ENCODE measurements at places on chromosomes 13 and 19. TPM values are rescaled to one million over a fixed set of nuclear protein-coding genes. Genes with fewer than 3 reads are reported as not detected.

GRCh38 chr19:6580313-6580712 lies 10.6 kb downstream of the CD70 start:
- no peaks in the 10 kb centered on the region for H3K4me1 ChIP-seq
- H3K4me3 ChIP-seq = no peak overlapping the region
- DNase-seq = no peak
- no peaks in the 10 kb centered on the region for H3K36me3 ChIP-seq
- H3K27ac ChIP-seq = peak overlapping the region; percentile 72

Gene SKA3
- not detected for polyA plus RNA-seq

Gene SPRYD7
- 8.2 TPM for polyA plus RNA-seq

DNA sequence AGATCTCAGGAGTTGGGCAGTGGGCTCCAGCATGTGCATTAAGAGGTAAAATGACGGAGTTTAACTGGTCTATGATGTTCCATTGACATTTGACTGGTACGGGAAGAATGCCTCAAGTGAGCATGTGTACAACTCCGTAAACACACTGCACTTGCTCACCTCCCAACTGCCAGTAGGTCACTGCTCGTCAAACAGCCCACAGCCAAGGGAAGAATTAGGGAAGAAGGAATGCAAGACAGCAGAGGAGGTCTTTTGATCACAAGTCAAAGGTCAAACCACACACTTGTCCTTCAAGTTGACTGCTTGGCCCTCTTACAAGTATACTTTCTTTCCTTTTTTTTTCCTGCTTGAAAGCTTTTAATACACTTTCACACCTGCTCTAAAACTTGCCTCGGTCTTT lies 236.7 kb downstream of the B3GLCT start:
- no peaks in the 10 kb centered on the region for H3K36me3 ChIP-seq
- H3K27ac ChIP-seq = no peak overlapping the region
- peaks cover 15% of the 10 kb centered on the region for H3K27me3 ChIP-seq
- H3K4me3 ChIP-seq = no peak overlapping the region
- DNase-seq = no peak

Gene ODAD3
- 0.21 TPM for polyA plus RNA-seq

Gene PLIN5
- polyA plus RNA-seq = not detected

DNA sequence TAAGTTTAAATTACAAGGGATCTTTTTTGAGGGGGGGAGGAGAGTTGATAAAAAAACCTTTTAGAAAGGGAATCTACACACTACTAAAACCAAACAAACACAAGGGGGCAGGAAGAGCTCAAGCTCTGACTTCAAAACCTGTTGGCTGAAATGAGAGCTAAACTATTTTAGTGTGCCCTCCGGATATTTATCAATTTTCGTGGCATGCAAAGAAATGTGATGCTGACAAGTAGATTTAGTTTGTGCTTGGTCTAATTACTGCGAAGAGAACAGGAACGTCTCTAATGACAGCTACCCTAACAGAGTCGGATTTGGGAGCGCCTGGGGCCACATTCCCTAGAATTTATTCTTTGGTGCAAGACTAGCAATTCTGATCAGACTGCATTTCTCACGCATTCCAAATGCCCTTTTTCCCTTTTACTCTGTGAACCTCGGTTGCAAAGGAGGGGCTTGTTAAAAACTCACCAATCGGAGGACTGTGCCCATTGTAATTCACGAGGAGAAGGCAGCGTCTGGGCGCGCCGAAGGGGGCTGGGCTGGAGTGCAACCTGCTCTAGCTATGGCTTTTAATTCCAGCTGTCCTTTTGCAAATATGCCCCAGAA lies 802 bp upstream of the FREM2 start:
- no peak for DNase-seq
- H3K27me3 ChIP-seq = peaks cover 7% of the 10 kb centered on the region
- H3K4me3 ChIP-seq = no peak overlapping the region
- no peaks in the 10 kb centered on the region for H3K36me3 ChIP-seq
- H3K4me1 ChIP-seq = peaks cover 12% of the 10 kb centered on the region

GRCh38 chr19:12913851-12914690 lies 5.0 kb downstream of the SYCE2 start:
- peak overlapping the region; percentile 84 for H3K27ac ChIP-seq
- H3K4me3 ChIP-seq = peak overlapping the region; percentile 45
- peaks cover 24% of the 10 kb centered on the region for H3K4me1 ChIP-seq
- H3K36me3 ChIP-seq = no peaks in the 10 kb centered on the region
- DNase-seq = no peak
- no peaks in the 10 kb centered on the region for H3K27me3 ChIP-seq

- no peaks in the 10 kb centered on the region for H3K27me3 ChIP-seq
- DNase-seq = no peak
- no peak overlapping the region for H3K4me3 ChIP-seq
- no peak overlapping the region for H3K27ac ChIP-seq
- no peaks in the 10 kb centered on the region for H3K4me1 ChIP-seq
Observed at GRCh38 chr13:71417205-71417604, 449.8 kb downstream of the DACH1 start.

DNA sequence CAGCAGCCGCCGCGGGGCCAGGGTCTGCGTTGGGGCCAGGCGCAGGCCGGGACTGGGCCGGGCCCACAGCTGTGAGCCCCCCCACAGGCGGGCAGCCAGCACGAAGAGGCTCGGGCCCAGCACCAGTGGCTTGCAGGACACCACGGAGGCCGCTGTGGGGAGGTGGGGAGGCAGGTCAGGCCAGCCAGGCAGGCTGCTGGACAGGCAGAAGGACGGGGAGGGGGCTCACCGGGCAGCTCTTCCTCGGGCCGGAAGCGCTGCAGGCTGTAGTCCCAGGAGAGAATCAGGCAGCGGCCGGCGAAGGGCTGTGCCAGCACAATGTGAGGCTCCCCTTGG lies 8.3 kb downstream of the LGI4 start:
- H3K27me3 ChIP-seq = no peaks in the 10 kb centered on the region

- H3K27ac ChIP-seq = no peak overlapping the region
- no peak overlapping the region for H3K4me3 ChIP-seq
- no peaks in the 10 kb centered on the region for H3K27me3 ChIP-seq
- DNase-seq = no peak
Observed at GRCh38 chr19:32837531-32837930, 32.0 kb downstream of the SLC7A9 start.

Gene BEST2
- not detected for polyA plus RNA-seq

GRCh38 chr13:31747966-31748365 lies 8.6 kb downstream of the RXFP2 start:
- no peak overlapping the region for H3K27ac ChIP-seq
- no peak overlapping the region for H3K4me3 ChIP-seq
- peaks cover 28% of the 10 kb centered on the region for H3K27me3 ChIP-seq
- H3K36me3 ChIP-seq = no peaks in the 10 kb centered on the region
- H3K4me1 ChIP-seq = no peaks in the 10 kb centered on the region
- no peak for DNase-seq

DNA sequence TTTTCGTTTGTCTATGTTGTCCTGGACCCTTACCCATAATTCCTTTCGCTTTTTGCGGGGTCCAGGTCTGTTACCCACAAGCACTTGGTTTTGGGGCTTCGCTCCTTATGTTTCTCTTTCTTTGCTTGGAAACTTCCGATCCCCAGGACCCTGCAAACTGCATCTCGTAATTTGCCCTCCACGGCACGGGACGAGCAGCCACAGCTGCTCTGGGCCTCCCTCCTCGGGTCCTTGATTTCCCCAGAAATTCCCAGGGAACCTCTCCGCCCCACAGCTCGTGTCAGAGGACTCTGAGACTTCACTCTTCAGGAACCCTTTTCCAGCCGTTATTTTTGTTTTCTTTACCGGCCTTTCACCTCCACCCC lies 599 bp downstream of the SNRNP70 start:
- peak overlapping the region; percentile 99 for H3K27ac ChIP-seq
- no peaks in the 10 kb centered on the region for H3K27me3 ChIP-seq
- peaks cover 23% of the 10 kb centered on the region for H3K4me1 ChIP-seq
- peak overlapping the region; percentile 97 for H3K4me3 ChIP-seq
- peaks cover 6% of the 10 kb centered on the region for H3K36me3 ChIP-seq

- H3K36me3 ChIP-seq = peaks cover 11% of the 10 kb centered on the region
- no peaks in the 10 kb centered on the region for H3K27me3 ChIP-seq
- H3K4me1 ChIP-seq = peaks cover 18% of the 10 kb centered on the region
- peak; percentile 58 for DNase-seq
Observed at GRCh38 chr19:17183858-17184321, 31.3 kb upstream of the USE1 start.

GRCh38 chr19:43726736-43727592 lies 11.1 kb downstream of the IRGC start:
- no peaks in the 10 kb centered on the region for H3K27me3 ChIP-seq
- H3K4me1 ChIP-seq = peaks cover 18% of the 10 kb centered on the region
- H3K36me3 ChIP-seq = peaks cover 12% of the 10 kb centered on the region
- peak overlapping the region; percentile 10 for H3K4me3 ChIP-seq

DNA sequence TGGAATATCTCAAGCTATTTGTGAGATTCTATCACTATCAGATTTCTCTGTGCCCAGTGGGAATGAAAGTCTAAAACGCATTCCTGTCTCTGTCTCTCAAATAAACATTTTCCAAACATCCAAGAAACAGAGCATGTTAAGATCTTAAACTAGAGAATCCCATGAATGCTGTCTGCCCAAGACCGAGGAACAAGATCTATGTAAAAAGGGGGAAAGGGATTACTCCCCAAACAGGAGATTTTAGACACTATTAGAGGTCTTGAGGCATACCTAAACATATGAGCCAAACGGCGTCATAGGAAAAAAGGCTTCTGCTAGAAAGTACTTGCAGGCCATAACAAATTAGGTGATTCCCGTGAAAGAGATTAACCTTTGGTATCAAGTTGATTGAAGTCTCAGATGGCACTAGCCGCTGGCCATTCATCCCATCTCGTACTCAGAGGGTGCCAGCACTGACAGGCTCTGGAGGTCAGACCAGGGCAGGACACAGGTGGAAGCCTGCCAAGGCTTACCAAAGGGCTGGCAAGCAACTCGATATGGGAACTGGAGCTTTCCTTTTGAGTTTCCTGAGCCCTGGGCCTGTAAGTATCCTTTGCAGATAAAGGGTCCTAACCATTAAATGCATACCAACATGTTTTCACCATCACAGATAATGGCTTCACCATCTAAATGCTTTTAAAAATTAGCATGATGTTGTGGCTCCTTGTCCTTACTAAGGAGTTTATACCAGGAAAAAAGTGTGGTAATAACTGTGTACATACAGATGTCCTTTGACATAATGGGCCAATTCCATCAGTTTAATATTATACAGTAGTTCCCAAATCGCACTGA lies 225.2 kb downstream of the FOXO1 start:
- no peak for DNase-seq
- no peak overlapping the region for H3K4me3 ChIP-seq
- H3K4me1 ChIP-seq = peaks cover 93% of the 10 kb centered on the region
- H3K27me3 ChIP-seq = no peaks in the 10 kb centered on the region
- no peaks in the 10 kb centered on the region for H3K36me3 ChIP-seq

Gene CEACAM16
- not detected for polyA plus RNA-seq

DNA sequence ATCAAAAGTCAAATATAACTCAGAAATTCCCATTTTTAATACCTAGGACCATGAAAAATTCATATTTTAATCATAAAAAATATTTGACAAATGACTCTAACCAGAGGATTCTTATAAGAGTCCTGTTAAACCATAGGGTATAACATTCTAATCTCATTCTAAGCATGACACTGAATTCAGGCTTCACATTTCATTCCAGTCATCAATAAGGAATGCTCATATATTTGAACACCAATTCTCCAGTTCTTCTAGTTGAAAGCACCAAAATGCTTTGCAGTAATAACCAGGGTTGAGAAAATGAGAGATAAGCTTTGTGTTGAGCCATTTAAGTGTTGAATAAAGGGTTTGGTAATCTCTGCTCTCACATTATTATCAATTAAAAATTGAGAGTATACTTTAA lies 147.5 kb downstream of the VWA8 start:
- peaks cover 10% of the 10 kb centered on the region for H3K4me1 ChIP-seq
- no peak overlapping the region for H3K4me3 ChIP-seq
- no peaks in the 10 kb centered on the region for H3K27me3 ChIP-seq
- no peak overlapping the region for H3K27ac ChIP-seq
- DNase-seq = no peak

Gene IRGC
- not detected for polyA plus RNA-seq

Gene GSK3A
- 16.9 TPM for polyA plus RNA-seq

GRCh38 chr13:32385410-32385809 lies 42.5 kb downstream of the N4BP2L1 start:
- no peak overlapping the region for H3K27ac ChIP-seq
- no peaks in the 10 kb centered on the region for H3K27me3 ChIP-seq

DNA sequence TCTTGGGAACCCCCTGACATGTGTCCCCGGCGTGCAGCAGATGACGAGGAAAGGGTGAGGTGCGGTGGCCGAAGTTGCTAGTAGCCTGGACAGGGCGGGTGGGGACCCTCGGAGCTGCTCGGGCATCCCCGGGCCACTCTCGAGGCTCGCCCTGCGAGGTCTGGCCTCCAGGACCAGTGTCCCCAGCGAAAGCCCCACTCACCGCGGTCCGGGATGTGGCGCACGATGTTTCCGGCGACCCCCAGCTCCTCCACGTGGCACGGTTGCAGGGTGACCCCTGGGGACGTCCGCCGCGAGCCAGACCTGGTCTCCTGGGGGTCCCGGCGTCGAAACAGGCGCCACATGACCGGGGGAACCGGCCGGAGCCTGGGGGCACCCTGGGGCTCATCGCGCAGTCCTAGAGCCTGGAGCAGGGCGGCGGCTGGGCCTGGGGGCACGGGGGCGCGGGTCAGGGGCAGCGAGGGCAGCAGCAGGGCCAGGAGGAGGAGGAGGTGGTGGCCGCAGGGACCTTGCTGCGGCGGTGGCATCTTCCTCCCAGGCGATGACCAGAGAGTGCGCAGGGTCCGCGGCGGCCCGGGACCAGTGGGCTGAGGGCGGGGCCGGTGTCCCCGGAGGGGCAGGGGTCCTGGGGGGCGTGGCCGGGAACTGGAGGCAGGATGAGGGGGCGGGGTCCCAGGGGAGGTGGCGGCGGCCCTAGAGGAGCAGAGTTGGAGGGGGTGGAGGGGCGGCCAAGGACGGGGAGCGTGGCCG lies 26.0 kb downstream of the CERS1 start:
- H3K36me3 ChIP-seq = no peaks in the 10 kb centered on the region
- H3K4me1 ChIP-seq = peaks cover 10% of the 10 kb centered on the region
- DNase-seq = no peak
- H3K4me3 ChIP-seq = peak overlapping the region; percentile 68
- no peak overlapping the region for H3K27ac ChIP-seq

DNA sequence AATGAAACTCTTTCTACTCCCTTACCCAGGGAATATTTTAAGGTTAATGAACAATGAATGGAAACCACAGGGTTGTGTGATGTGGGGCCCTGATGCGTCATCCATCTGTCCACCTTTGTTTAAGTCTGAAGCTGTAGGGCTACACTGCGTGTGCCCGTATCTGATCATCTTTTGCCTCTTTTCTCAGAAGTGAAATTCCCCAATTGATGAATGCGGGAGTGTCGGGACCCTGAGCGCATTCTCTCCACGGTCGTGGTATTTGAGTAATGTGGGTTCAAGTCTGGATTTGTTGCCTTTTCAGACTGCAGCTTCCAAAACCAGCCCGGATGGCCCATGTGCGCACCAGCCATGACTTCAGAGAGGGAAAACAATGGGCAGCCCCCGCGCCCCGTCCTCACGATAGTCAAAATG lies 112.3 kb downstream of the COL4A2 start:
- H3K4me3 ChIP-seq = no peak overlapping the region
- DNase-seq = no peak
- H3K27me3 ChIP-seq = peaks cover 78% of the 10 kb centered on the region
- H3K36me3 ChIP-seq = no peaks in the 10 kb centered on the region

GRCh38 chr13:29920025-29920643 lies 69.7 kb upstream of the UBL3 start:
- H3K27me3 ChIP-seq = peaks cover 5% of the 10 kb centered on the region
- no peaks in the 10 kb centered on the region for H3K4me1 ChIP-seq
- DNase-seq = no peak

Gene APOE
- not detected for polyA plus RNA-seq

Gene ZNF534
- not detected for polyA plus RNA-seq

GRCh38 chr19:17687857-17688784 lies at the start of gene UNC13A:
Gene UNC13A (minus strand): TSS chr19:17688354. CDS start chr19:17688199, 155 bp downstream.
- H3K27me3 ChIP-seq = peaks cover 45% of the 10 kb centered on the region
- H3K4me1 ChIP-seq = peaks cover 12% of the 10 kb centered on the region
- peak within 1 kb of the TSS; percentile 1 for H3K27ac ChIP-seq
- H3K4me3 ChIP-seq = peak within 1 kb of the TSS; percentile 53
- H3K36me3 ChIP-seq = peaks cover 17% of the 10 kb centered on the region
- DNase-seq = peak; percentile 49

All from naive B cell (primary cell).